ENCODE measurements at places on chromosomes 5 and 9.

DNA sequence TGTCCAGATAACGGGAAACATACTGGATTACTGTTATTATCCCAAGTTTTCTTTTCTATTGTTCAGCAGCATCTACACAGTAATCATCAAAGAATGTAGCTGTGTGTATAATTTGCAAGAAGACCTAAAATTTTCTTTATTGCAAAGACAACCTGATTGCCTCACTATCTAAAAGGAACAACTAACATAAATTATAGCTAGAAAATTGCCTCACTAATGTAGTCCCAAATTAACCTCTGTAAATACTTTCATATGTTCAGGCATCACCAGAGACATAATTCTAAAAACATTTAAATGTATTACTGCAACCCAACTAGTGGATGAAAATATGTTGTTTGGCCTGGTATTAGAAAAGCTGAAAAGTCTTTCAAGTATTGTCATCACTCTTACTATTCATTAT, 275.4 kb downstream of the CDH12 start:
- DNase-seq = no peak

DNA sequence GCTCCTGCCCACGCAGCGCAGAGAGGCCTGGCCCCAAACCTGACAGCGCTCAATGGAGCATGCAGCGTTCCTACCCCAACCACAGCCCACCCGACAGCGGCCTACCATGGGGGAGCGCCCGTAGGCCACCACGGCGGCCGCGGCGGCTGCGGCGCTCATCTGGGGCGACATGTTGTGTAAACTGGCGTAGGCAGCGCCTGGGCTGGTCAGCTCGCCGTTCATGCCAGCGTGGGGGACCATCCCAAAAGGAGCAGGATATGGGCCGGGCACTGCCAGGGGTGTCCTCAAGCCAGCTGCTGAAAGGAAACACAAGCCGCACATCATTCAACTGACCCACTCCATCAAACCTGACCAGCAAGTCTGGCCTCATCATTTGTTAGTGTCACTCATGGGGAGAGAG, 77.7 kb downstream of the TLE1 start:
- no peak for DNase-seq

GRCh38 chr5:55908804-55909203, 57.6 kb downstream of the IL31RA start:
- DNase-seq = no peak

- no peak for DNase-seq
These were observed 75.0 kb upstream of the FST start for GRCh38 chr5:53405396-53405795.

DNA sequence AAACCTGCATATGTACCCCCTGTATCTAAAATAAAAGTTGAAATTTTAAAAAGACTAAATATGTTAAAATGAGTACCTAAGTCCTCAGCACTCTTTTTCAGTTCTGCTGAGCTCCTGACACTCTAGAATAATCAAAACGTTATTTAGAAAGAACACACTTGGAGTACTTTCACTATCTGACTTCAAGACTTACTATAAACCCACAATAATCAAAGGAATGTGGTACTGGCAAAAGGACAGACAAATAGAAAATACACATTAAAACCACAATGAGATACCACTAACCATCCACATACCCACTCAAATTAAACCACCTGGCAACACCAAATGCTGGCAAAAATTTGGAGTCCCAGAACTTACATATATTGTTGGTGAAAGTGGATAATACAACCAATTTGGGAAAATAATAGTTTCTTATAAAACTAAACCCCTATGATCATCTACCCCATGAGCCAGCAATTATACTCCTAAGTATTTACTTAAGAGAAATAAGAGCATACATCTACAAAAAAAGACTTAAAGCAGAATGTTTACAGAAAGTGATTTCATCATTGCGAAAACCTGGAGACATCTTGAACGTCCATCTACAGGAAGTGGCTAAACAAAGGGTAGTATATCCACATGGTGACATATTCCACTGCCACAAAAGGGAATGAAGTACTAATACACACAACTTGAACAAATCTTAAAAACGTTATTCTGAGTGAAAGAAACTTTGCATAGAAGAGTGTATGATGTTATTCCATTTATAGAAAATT, 12.8 kb upstream of the PRSS3 start:
- no peak for DNase-seq

- DNase-seq = no peak
These were observed 45.1 kb upstream of the SUB1 start for GRCh38 chr5:32539981-32540845.

DNA sequence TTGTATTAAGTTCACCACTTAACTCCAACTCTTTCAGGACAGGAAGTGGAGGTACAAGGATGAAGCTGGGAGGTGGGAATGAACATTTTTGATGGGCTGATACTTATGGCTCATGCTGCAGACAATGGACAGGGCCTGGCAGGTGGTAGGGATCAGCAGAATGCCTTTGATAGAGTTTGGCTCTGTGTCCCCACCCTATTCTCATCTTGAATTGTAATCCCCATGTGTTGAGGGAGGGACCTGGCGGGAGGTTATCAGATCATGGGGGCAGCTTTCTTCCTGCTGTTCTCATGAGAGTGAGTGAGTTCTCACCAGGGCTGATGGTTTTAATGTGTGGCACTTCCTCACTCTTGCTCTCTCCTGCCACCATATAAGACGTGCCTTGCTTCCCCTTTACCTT, 87.3 kb upstream of the PRLR start:
- DNase-seq = no peak

DNA sequence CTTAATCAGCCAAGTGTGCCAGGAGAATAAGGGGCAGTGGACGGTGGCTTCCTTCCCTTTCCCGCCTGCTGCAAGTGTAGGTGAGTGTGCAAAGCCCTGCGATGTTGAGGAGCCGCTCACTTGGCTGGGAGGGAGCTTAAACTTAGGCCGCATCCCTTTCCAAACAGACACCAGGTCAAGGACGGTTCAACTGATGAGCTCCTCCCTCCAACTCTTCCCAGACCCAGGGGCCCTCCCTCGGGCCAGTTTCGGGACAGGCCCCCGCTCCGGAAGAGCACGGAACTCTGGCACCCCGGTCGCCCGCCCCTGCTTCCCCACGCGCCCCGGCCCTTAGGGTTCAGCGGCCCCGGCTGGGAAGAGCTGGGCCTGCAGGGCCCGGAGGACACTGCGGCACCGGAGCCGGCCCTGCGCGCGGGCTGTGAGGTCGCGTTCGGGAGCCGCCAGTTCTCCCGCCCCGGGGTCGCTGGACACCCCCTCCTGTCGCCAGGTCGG, 481 bp downstream of the MRPL36 start:
- no peak for DNase-seq

- DNase-seq = no peak
These were observed 169.2 kb upstream of the MVB12B start for GRCh38 chr9:126157423-126157822.

DNA sequence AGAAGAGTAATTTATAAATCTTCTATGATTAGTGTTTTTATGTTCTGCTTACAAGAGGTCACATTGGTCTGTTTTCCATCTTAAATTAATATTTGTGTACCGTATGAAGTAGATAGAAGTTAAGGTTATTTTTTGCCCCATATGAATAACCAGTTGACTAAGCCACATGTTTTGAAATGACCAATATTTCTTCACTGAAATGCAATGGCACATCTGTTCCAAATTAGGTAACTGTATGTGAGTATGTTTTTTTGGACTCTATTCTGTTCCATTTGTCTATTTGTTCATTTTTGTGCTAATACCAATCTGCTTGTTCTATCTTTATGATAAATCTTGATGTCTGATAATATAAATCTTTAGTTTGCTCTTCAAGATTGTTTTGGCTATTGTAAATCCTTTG, 17.7 kb downstream of the JAK2 start:
- DNase-seq = peak; percentile 42

DNA sequence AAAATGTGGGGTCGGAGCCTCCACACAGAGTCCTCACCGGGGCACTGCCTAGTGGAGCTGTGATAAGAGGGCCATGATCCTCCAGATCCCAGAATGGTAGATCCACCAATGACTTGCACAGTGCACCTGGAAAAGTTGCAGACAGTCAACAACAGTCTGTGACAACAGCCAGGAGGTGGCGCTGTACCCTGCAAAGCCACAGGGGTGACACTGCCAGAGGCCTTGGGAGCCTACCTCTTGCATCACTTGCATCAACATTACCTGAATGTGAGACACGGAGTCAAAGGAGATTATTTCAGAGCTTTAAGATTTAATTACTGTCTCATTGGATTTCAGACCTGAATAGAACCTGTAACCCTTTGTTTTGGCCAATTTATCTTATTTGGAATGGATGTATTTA, 614.1 kb upstream of the CDH9 start:
- no peak for DNase-seq

- no peak for DNase-seq
These were observed 700.3 kb upstream of the TYRP1 start for GRCh38 chr9:11992866-11993265.

DNA sequence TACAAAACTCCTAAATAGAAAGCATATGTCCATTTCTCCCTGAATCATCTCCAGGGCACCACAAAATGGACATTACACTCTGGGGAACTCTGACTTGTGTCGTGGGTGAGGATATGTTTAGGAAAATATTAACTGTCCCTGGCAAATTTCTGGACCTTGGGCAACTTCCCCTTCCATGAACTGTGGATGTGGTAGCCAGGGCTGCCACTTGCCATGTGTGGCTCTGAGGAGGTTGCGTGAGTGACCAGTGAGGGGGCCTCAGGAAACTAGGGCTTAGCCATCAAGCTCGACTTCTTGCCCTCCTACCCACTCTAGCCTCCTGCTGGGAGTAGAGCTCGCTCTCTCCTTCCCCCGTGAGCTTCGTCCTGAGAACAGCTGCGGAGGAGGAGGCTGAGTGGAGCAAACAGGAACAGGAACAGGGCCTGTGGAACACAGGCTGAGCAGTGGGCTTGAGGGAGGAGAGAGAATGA, 13.8 kb upstream of the STC2 start:
- no peak for DNase-seq

- no peak for DNase-seq
These were observed 99.2 kb downstream of the ARRDC3 start for GRCh38 chr5:91283899-91284298.

GRCh38 chr5:28961816-28962215, 1923.4 kb upstream of the CDH9 start:
- DNase-seq = no peak

DNA sequence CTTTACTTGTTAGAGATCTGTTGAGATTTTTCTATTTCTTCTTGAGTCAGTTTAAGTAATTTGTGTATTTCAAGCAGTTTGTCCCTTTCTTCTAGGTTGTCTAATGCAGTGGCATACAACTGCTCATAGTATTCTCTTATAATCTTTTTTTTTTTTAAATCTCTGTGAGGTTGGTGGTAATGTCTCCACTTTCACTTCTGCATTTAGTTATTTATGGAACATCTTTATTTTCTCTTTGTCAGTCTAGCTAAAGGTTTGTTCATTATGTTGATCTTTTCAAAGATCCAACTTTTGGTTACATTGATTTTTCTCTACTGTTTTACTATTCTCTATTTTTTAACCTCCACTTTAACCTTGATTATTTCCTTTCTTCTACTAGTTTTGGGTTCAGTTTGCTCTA, 13.8 kb downstream of the FOXE1 start:
- no peak for DNase-seq

- DNase-seq = no peak
These were observed 29.1 kb upstream of the SLC6A3 start for GRCh38 chr5:1474183-1474839.

DNA sequence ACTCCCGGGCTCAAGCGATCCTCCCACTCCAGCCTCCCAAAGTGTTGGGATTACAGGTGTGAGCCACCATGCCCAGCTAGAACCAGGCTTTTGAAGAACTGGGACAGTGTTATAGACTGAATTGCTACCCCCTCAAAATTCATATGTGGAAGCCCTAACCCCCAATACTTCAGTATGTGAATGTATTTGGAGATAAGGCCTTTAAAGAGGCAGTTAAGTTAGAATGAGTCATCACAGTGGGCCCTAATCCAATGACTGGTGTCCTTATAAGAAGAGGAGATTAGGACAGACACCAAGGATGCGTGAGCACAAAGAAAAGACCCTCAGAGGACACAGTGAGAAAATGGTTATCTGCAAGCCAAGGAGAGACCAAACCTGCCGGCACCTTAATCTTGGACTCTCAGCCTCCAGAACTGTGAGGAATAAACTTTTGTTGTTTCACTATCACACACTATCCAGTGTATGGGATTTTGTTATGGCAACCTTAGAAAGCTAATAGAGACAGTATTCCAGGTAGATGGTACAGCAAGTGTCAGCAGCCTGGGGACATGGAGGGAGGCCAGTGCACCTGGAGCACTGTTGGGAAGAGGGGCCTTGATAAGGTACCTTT, 31.4 kb upstream of the ERGIC1 start:
- DNase-seq = peak; percentile 27

GRCh38 chr9:95836072-95836471, 39.4 kb upstream of the ERCC6L2 start:
- DNase-seq = no peak

DNA sequence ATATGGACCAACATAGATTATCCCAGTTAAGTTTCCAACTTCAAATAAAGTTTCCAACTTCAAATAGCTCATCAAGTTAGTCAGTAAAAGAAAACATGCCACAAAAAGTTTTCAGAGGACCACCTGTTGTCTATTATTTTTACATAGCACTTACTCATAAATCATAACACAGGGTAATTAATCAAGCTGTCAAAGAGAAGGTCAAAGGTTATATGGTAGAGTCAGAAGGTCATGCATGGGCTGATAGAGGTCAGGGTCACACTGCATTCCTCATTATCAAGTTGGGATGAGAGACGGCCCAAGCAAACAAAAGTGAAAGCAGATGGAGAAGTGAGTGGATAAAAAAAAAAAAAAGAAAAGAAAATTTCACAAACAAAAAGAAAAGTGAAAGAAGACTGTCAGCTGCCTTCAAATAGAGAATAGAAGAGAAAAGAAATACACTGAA, 145.5 kb upstream of the POU5F2 start:
- DNase-seq = no peak

DNA sequence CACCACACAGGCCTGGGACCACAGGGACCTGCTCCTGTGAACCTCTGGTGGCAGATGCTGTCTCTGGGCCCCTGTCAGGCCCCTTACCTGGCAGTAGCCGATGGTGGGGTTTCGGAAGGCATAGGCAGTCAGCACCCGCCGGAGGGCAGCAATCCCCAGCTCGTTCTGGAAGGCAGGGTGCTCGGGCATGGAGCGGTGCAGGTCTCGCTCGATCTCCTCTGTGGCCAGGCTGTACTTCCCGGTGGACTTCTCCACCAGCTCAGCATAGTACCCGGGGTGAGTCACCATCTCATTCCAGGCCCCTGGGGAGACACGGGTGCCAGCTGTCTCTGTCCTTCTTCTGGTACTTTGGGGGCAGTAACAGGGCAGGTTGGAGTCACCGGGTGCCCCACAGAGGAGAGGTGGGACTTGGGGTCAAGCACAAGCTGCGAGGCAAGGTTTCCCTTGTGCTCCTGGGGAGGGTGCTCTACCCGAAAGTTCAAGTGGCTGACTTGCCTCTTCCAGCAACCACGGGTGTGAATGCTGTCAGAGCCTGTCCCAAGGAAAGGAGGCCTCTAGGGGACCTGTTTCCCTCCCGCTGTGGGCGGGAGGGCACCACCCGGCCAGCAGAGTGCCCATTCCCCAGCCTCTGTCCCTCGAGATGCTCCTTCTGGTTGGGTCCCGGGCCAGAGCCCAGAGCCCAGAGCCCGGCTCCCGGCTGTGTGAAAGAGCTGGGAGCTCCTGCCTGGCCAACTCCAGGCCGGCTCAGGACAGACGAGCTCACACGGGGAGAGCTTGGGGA, 19.8 kb upstream of the MRNIP start:
- no peak for DNase-seq

- DNase-seq = no peak
These were observed 453.6 kb downstream of the CSNK1G3 start for GRCh38 chr5:123965626-123966025.

All from fibroblast of the conjunctiva (primary cell).